ENCODE measurements at places on chromosomes 6 and 20. TPM values are rescaled to one million over a fixed set of nuclear protein-coding genes. Genes with fewer than 3 reads are reported as not detected.

The HMGCLL1 gene
- 1.3 TPM for total RNA-seq

The PPP1R11 gene
- total RNA-seq, result 23.0 TPM

The GABRR1 gene
- not detected for total RNA-seq

The TNFRSF6B gene
- 66.5 TPM for total RNA-seq

The SLC12A5 gene
- 0.17 TPM for total RNA-seq

The BPIFB4 gene
- not detected for total RNA-seq

The TSHZ2 gene
- total RNA-seq, result 0.33 TPM

The PLCB4 gene
- 9.3 TPM for total RNA-seq

The CEP43 gene
- total RNA-seq, result 21.2 TPM

The PTCRA gene
- total RNA-seq, result not detected

The PHACTR3 gene
- total RNA-seq, result not detected

The IP6K3 gene
- 0.50 TPM for total RNA-seq

The LCA5 gene
- total RNA-seq, result 4.8 TPM

The PFDN4 gene
- 163 TPM for total RNA-seq

The SUPT3H gene
- 15.1 TPM for total RNA-seq

The CGA gene
- not detected for total RNA-seq

The CCN2 gene
- 39.7 TPM for total RNA-seq

The BFSP1 gene
- 2.3 TPM for total RNA-seq

The SMLR1 gene
- not detected for total RNA-seq

Data from smooth muscle cell of trachea (primary cell).